ENCODE measurements at places on chromosomes 2 and 18. TPM values are rescaled to one million over a fixed set of nuclear protein-coding genes. Genes with fewer than 3 reads are reported as not detected.

IGFBP5 gene
- 10.0 TPM for total RNA-seq

BOLL gene
- total RNA-seq: not detected

CIAO1 gene
- total RNA-seq: 85.3 TPM

ASB18 gene
- total RNA-seq: not detected

TMEM182 gene
- total RNA-seq: 12.9 TPM

SYT4 gene
- not detected for total RNA-seq

ARHGEF4 gene
- 16.1 TPM for total RNA-seq

METTL4 gene
- total RNA-seq: 23.9 TPM

CNGA3 gene
- not detected for total RNA-seq

ICOS gene
- not detected for total RNA-seq

GPR45 gene
- not detected for total RNA-seq

TUBA3E gene
- total RNA-seq: not detected

NR4A2 gene
- 2.3 TPM for total RNA-seq

DNA sequence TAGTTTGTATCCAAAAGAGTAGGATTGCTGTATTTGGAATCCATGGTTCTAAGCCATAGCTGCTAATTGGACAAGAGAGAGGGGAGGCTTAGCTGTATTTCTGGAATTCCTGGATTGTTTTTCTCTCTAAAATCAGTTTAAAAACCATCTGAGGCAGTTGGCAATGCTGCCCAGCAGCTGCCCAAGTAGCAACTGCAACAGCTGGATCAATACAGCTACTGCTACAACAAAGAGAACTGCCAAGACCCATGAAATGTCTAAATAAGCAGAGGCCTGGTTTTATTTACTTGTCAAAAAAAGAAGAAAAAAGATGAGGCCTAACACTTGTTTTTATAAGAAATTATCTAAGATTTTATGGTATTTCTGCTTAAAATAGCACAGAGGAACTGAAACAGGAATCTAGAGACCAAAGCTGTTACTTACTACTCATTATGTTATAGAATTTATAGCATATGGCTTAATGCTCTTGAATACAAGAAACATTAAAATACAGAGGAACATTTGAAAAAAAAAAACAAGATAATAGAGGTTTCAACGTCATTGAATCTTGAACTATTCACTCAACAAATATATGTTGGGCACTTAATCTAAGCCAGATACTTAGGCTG lies 39.1 kb downstream of the TMEFF2 start:
- no peak for DNase-seq

DNA sequence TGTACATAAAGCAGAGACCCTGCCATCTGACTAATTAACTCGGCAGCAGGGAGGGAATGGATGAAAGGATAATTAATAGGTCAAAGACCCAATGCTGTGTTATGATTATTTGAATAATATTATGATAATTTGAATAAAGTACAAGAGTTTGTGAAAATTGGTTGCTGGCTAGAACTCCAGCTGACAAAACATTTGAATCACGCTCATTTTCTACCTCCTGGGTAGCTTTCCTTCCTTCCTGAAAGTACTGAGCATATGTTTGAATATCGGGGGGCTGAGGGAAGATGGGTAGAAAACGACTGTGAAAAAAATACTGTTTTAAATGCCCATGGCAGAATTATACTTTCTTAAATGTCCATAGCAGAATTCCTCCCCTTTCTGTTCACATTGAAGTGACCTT lies 243.6 kb upstream of the RBMS1 start:
- no peak for DNase-seq

- no peak for DNase-seq
Observed at GRCh38 chr2:36027616-36028015, 328.0 kb upstream of the CRIM1 start.

DNA sequence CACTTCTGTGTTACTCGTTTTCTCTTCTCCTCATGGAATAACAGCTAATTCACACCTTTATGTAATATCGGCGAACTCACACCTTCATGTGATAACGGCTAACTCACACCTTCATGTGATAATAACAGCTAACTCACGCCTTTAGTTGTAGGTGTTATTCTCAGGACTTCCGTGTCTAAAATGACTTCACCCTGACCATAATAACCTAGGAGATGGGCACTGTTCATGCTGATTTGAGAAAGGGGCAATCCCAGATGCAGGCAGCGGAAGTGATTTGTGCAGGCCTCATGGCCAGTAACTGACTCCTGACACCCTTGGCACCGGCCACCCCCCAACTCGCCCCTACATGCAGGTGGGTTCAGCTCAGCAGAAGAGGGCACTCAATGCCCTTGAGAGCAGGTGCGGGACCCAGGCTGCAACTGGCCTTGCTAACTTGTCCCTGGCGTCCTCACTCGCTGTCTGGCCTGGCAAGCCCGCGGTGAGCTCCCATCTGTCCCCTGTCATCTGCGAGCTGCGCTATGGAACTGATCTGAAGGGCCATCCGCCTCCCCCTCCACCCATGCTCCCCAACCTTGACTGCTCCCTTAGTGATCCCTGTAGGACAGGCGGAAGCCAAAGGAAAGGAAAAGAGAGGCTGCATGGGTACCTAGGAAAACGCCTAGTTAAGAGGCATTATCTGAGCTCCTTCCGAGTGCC lies 42.6 kb upstream of the MTCL1 start:
- DNase-seq: no peak

DNA sequence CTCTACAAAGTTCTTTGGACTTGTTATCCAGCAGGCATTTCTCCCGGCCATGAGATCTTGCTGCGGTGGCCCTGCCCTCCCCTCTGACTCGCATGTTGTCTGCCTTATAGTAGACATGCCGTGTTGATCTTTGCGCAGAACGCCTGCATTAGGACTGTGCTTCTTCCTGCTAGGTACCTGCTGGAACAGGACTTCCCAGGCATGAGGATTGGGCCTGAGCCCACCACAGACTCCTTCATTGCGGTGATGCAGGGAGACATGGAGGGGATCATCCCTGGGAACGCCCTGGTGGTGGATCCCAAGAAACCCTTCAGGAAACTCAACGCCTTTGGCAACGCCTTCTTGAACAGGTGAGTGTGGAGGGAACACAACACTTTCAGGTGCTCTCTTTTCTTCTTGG lies 10.1 kb downstream of the EHD3 start:
- DNase-seq: no peak

DNA sequence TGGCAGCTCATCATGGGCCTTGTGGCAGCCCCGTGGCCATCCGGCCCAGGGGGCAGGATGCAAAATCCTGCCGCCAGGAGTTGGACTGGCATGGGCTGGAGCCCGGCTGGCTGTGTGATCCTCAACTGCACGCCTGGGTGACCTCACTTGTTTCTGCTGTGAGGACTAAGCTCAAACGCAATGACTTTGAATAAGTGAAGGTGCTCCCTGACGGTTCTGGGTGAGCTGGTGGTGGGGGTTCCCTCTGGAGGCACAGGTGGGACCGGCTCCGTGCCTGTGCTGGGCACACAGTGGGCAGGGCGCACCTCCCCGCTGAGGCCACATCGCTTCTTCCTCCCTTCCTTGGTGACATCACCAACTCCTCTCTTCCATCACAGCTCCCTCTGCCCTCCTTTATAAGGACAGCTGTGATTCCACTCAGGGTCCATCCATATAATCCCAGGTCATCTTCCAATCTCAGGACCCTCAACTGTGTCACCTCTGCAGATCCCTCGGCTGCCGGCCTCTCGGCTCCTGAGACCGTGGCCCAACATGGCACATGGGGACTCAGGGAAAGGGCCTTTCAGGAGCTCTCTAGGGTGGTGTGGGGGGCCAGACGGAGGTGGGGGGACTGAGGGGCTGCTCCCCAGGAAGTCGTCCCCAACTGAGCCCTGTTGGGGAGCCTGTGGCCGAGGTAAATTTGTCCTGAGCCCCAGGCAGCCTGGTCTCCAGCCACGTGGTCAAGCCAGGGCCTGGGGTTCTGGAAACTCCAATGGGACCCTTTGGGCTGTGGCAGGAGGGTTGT lies 75.5 kb upstream of the ODC1 start:
- DNase-seq: no peak

DNA sequence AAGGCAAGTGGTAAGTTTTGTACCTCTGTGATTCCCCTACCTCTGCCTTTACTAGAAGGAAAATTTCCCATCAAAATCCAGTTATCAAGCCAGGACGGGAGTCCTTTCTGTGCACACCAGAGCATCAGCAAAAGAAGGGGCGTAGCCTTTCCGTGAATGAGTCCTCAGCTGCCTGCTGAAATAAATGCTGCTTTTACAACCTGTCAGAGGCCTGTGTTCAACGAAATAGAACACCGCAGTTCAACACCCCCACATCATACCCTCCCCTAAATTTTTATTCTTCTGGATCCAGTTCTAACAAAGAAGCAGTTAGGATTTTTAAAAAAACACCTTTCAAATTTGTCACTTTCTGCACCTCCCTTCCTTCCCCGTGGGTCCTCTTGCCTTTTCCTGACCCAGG lies 135.8 kb downstream of the SETBP1 start:
- DNase-seq: no peak

DNA sequence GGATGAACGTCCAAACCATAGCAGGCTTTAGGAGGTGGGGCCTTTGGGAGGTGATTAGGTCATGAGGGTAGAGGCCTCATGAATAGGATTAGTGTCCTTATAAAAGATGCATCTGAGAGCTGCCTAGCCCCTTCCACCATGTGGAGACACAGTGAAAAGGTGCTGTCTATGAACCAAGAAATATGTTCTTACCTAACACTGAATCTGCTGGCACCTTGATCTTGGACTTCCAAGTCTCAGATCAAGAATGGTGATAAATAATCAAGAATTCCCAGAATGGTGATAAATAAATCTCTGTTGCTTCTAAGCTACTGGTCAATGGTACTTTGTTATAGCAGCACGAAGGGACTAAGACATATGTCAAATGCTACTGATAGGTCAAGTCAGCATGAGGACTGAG lies 15.1 kb upstream of the DYTN start:
- DNase-seq: no peak

DNA sequence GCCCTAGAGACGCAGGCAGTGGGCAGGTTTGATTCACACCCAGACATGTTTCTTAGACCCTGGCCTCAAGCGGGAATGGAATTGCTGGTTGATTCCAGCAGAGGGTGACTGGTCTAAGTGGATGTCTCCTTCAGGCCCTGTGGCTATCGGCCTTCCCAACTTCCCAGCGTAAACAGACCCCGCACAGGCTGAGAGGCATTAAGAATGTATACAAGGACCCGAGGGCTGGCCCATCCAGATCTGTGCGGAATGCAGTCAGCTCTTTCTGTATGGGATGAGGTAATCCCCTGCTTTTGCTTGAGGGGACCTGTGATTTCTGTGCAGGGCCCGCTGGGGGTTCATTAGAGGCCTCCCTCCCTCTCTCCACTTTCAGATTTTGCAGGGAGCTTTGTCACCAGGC lies 6.5 kb downstream of the ACKR3 start:
- no peak for DNase-seq

- DNase-seq: no peak
Observed at GRCh38 chr18:47461406-47461948, 210.0 kb upstream of the SKOR2 start.

GRCh38 chr2:119174993-119175347 lies 16.4 kb upstream of the C1QL2 start:
- DNase-seq: no peak

- no peak for DNase-seq
Observed at GRCh38 chr2:232489516-232490220, 2.0 kb upstream of the ECEL1 start.

- no peak for DNase-seq
Observed at GRCh38 chr2:28423856-28424605, 31.4 kb downstream of the FOSL2 start.

GRCh38 chr2:237310515-237311114 lies 103.3 kb downstream of the COL6A3 start:
- DNase-seq: no peak

DNA sequence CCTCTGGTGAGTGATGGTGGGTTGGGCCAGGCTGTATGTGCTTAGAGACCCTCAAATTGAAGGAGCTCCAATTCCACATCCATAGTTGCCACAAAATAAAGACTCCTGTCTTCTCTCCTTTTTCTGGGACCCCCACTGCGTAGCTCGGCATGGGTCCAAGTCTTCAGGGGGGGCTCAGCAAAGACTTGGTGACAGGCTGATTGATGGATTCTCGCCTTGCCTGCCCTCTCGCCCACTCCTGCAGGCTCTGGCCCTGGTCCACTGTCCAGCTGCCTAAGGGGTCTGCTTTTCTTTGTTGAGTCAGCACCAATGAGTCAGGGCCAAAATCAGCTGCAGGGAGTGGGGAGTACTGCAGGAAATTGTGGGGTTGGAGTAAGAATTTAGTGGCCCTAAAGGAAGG lies 21.5 kb downstream of the RPL37A start:
- no peak for DNase-seq

- DNase-seq: no peak
Observed at GRCh38 chr18:54215069-54215468, 9.4 kb downstream of the MBD2 start.

GRCh38 chr2:42792087-42792582 lies 248 bp downstream of the HAAO start:
- DNase-seq: no peak

DNA sequence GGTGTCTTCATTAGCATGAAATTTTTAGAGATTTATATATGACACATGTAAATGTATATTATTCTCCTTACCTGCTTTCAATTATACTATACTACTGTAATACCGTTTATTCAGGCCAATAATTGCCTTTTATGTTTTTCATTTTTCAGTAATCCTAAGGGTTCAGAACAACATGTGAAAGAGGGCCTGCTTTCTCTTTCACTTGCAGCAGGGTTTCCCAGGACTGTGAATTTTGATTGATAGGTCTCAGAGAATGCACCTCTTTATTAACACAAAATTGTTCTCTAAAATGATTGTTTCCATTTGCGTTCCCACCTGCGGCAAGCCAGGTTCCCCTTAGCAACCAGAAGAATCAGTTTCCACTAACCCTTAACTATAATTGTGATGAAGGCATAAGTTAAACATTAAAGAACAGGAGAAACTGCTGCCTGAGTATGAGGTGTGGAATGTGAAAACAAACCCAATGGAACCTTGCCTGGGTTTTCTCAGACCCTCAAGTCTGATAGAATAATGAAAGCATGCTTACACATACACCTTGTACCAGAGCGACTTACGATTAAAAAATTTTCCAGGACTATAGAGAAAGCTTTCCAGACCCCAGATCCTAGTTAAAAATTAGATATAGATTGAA lies 1591.2 kb upstream of the LRRTM1 start:
- no peak for DNase-seq

DNA sequence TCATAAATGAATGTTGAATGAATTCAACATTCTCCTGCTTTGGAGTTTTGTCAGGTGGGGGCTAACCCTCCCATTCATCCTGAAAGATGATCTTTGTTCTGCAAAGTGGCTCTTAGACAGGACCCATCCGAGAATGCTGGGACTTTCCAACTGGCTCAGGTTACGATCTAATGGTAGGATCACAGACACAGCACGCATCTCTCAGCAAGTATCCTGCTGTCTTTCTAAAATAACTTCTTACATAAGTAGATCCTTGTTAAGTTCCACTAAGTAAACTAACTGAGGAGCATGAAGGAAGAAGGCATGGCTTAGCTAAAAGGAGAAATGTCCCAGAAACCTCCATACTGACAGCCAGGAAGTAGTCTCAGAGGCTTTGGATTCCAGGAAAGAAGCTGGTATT lies 23.7 kb downstream of the CYP27A1 start:
- DNase-seq: no peak

All from PC-9 (cell line).